ENCODE measurements at places on chromosomes 1 and 21. TPM values are rescaled to one million over a fixed set of nuclear protein-coding genes. Genes with fewer than 3 reads are reported as not detected.
A peak's percentile ranks its signal among the peaks of the same experiment; 100 is the strongest.

DNA sequence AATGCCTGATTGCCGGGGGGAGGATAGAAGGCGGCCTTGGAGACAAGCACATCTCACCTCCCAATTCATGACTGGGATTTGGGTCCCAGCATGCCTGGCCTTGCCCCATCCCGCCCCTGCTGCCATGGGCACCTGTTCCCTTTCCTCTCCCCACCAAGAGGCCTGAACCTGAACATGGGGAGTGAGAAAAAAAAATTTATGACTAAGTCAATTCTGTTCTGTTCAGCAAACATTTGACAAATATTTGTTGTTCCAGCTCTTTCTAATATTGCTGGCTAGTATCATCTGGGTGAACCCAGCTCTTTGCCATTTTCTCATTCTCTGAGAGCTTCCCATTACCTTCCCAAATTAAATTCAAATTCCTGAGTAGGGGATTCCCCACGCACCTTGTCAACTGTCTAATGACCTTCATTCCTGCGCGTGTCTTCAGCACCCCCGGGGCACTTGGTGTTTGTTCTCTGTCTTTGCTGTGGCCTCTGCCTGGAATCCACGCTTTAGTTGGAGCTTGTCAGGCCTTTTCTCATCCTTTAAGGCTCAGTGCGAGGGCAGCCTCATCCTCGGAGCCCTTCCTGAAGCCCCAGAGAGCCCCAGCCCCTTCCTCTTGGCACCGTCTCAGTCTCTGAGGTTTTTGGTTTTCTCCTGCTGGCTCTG is 42.8 kb downstream of the ARHGEF10L start:
- DNase-seq: no peak

Gene OR2T10
- not detected for total RNA-seq

Gene GJA9
- total RNA-seq: not detected

DNA sequence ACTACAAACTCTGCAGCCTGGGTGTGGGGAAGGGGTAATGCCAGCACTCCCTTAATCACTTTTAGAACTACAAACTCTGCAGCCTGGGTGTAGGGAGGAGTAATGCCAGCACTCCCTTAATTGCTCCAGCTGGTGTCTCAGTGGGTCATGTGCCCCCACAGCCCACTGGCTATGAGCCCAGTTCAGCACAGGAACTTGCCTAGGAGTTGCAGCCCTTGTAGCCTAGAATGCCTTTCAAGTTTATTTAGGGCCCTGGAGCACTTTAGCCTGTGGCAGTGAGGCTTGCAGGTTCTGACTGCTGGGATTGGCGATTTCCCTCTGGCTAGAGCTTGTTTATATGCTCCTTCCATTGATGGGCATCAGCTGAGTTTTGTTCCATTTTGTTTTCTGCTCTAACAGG is 17.1 kb downstream of the VN1R5 start:
- DNase-seq: no peak

GRCh38 chr1:183764981-183765380 is 39.9 kb upstream of the RGL1 start:
- DNase-seq: no peak

Gene RHD
- not detected for total RNA-seq

- DNase-seq: no peak
Observed at GRCh38 chr1:17199267-17200044, 5.5 kb upstream of the PADI1 start.

Gene PEF1
- total RNA-seq: 51.6 TPM

GRCh38 chr21:28193189-28193588 is 799.5 kb downstream of the LTN1 start:
- DNase-seq: no peak

- DNase-seq: no peak
Observed at GRCh38 chr1:43348343-43348808, 10.4 kb upstream of the CDC20 start.

Gene ASPM
- 92.8 TPM for total RNA-seq

GRCh38 chr1:44146536-44147361 is 5.3 kb upstream of the KLF18 start:
- DNase-seq: no peak

GRCh38 chr21:40139636-40140035 is 272.4 kb downstream of the PCP4 start:
- DNase-seq: no peak

- no peak for DNase-seq
Observed at GRCh38 chr21:31052489-31053142, 14.3 kb upstream of the KRTAP19-8 start.

Gene YOD1
- total RNA-seq: 7.3 TPM

Gene UMODL1
- total RNA-seq: 0.21 TPM

Gene MUL1
- 17.4 TPM for total RNA-seq

Gene MIXL1
- total RNA-seq: not detected

- peak; percentile 64 for DNase-seq
Observed at GRCh38 chr1:159177272-159177907, 6.0 kb downstream of the CADM3 start.

DNA sequence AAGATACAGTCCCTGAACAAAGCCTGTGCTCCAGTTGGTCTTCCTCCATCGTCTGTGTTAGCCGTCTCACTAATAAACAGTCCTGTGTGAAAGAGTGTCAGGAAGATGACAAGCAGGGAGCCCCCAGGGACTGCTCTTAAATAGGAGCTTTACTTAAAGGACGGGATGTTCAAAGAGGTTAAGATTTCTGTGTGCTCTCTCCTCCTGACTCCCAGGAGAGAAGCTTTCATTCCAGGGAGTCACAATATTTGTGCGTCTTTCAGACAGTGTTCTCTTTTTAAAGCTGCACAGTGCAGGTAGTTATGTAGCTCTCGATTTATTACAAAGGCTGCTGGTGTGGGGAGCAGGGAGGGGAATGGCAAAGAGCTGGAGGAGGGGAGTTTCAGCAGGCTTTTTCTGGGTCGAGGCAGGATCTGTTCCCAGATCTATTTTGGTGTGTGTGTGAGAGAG is 43.5 kb downstream of the STYXL2 start:
- no peak for DNase-seq

DNA sequence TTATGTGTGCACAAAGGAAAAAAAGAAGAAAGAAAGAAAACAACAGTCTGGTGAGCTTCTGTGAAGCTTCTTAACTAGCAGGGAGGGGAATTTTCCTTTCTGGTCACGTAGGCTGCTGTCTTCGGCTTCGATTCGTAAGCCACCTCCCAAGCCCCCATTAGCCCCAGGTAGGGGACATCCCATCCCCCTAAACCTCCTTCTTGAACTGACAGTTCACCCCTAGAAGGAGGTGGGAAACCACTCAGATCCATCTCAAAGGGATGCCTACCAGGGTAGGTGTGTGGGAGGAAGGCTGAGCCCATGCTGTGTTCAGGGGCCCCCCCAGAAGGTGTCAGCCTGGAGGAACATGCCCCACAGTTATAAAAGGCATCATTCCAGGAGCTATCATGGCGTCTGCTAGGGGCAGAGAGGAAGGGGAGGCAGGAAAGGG is 25.8 kb downstream of the CD247 start:
- no peak for DNase-seq

GRCh38 chr1:25106352-25106751 is 126.0 kb downstream of the SYF2 start:
- DNase-seq: no peak

DNA sequence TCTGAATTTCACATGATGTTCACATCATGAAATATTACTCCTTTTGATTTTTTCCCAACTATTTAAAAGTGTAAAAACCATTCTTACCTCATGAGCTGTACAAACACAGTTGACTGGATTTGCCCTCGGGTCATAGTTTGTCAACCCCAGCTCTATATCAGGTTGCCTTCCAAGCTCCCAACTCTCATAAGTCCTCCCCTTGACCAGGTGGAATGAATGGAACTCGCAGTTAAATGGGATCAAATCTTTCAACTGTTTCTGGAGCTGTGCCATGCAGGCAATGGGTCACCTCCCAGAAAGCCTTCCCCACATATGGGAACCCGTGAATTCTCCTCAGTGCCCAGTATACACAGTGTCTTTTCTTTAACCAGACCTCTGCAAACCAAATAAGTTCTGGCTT is 169.8 kb upstream of the FOXD3 start:
- DNase-seq: no peak

DNA sequence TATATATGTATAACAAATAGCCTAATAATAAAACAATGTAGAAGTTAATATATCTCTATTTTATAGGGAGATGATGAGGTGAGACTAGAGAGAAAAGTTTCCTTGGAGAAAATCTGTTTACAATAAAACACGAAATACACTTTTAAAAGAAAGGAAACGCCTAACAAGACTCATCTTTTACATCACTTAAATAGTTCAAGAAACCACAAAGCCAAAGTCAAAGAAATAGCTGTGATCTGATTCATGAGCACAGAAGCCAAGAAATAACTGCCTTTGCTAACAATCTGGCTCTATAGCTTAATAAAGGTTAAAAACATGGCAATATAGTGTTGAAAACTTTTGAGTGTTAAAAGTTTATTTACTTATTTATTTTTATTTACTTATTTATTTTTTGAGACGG is 61.5 kb downstream of the TOR3A start:
- DNase-seq: no peak

GRCh38 chr1:37926038-37926924 is 20.6 kb downstream of the INPP5B start:
- DNase-seq: no peak

DNA sequence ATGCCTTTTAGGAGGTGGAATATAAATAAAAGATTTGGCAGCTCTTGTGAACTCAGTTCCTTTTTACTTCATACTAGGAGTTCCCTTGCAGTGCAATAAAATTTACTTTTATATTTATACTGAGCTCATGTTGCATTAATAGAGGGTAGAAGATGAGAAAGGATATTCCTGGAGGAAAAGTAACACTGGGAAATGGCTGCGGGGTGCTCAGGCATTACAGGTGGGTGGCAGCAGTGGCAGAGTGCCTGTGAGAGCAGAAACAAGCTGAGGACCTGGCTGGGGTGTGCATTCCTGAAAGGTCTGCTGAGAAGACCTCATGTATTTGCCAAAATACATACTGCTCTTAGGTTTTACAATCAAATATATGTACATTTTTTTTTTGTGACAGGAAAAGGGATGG is 126.9 kb downstream of the COQ8A start:
- DNase-seq: no peak

Gene GPR3
- total RNA-seq: not detected

Gene C1QA
- total RNA-seq: not detected

Gene AMY2A
- total RNA-seq: not detected

Measured in activated CD4-positive, alpha-beta T cell treated with anti-CD3 and anti-CD28 coated beads, Interleukin-2, amount 10 ng/mL, durations not matched to agents 7 days and 5 days (primary cell).